Non-pigmented ciliary epithelial cell (primary cell): ENCODE measurements at places on chromosomes 12 and 14.

GRCh38 chr12:22796941-22797630, 172.1 kb downstream of the ETNK1 start:
- no peak for DNase-seq

DNA sequence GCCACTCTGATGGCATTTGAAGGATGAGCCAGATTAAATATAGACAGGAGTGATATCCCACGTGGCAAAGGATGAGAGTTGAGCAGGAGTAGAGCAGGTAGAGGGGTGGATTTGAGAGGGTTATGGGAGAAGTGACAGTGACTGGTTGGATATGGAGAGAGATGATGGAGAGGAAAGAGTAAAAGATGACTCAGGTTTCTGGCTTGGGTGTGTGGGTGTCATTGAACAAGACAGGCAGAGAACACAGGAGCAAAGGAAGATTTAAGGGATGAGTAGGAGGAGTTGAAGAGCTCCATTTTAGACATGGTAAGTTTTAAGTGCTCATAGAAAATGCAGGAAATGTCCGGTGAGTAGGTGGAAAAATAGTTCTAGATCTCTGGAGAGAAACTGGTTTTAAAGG, 136.9 kb downstream of the EGLN3 start:
- DNase-seq, result no peak

DNA sequence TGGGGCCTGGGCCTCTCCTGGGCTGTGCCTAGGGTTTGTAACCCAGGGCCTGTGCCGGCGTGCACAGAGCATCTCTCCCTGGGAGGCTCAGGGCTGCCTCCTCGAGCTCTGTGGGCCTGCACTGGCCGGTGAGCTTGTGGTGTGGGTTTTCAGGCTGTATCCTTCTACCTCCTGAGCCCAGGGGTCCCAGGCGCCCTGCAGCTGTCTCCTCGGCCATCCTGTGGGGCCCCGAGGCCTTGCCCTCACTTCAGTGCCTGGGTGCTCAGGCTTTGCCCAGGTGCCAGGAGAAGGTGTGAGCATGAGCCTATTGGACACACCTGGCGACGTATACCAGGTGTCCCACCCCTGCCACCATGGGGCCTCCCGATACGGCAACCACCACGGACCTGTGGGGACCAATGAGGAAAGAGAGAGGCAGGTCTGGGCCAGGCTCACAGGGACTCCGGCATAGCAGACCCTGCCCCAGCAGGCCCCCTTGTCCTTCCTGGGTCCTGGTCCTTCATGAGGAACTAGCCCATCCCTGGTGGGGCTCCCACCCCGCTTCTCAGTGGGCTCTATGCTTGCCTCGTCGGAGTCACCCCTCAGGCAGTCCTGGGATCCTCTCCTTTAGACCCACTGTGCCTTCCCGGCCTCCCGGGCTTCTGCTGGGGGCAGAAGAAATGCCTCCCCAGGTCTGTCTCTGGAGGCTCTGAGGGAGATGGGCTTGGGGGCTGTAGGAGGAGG, 400.2 kb downstream of the TMEM121 start:
- no peak for DNase-seq

DNA sequence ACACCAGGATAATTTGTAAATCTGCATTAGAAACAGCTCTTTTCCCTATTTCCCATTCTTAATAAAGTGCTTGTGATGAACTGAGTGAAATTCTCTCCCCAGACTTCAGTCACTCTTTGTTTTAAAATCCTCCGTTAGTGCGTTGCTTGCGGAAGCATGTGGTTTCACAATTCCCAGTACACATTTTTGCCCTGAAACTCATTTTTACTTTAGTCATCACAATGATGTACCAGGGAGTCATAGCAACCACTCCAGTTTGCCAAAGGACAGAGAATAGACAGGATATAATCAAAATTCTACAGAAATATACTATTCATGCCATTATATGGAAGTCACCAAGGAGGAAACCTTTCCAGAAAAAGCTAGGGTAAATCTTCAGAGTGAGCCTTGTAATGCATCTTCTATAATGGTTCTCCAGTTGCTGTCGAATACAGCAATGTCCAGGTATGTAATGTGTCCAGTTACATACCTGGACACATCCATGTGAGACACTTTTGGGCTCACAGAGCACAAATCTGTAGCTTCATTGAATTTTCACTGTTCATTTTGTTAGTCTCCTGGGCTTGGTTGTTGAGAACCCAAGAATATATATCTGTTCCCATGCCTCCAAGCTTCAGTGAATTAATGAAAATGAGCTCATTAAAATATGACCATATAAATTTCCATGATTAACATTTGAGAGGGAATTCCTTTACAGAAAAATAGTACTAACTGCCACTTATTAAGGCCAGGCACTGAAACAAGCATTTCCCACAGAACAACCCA, 57.8 kb downstream of the GPR135 start:
- peak; percentile 86 for DNase-seq
